ENCODE measurements at places on chromosomes 1 and 21.

- DNase-seq = peak; percentile 37
Observed at GRCh38 chr1:154595621-154596020, 12.4 kb downstream of the ADAR start.

- DNase-seq = peak; percentile 34
Observed at GRCh38 chr21:44370027-44370735, 16.8 kb downstream of the TRPM2 start.

GRCh38 chr21:38479641-38480525 is 18.4 kb downstream of the ERG start:
- DNase-seq = no peak

DNA sequence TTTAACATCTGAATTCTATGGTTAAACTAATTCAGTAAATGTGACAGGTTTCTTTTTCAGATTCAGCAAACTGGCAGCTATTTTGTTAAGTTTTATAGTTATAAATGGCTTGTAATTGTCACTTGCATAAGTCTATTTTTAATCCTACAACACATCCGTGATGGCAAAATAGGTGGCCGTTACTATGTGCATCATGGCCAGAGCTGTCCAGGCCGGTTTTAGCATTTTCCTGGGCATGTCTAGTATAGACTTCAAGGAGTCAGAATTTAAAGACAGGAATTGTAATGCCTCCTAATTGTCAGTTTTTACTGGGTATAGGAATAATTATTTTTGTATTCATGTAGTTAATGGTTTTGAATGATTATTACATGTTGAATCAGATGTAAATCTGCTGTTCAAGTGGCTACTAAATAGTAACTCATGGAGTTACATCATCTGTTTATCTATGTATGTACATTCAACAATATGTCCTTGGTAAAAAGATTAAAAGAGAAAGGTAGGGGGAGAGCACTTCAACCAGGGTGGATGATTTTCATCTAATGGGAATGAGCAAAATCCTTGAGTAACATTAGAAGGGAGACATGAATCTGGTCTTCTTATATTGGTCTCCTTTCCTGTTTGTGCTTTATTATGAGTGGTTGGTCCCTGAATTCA is 3.2 kb upstream of the B3GALT2 start:
- no peak for DNase-seq

GRCh38 chr21:45323487-45324311 is 36.0 kb upstream of the POFUT2 start:
- peak; percentile 43 for DNase-seq

DNA sequence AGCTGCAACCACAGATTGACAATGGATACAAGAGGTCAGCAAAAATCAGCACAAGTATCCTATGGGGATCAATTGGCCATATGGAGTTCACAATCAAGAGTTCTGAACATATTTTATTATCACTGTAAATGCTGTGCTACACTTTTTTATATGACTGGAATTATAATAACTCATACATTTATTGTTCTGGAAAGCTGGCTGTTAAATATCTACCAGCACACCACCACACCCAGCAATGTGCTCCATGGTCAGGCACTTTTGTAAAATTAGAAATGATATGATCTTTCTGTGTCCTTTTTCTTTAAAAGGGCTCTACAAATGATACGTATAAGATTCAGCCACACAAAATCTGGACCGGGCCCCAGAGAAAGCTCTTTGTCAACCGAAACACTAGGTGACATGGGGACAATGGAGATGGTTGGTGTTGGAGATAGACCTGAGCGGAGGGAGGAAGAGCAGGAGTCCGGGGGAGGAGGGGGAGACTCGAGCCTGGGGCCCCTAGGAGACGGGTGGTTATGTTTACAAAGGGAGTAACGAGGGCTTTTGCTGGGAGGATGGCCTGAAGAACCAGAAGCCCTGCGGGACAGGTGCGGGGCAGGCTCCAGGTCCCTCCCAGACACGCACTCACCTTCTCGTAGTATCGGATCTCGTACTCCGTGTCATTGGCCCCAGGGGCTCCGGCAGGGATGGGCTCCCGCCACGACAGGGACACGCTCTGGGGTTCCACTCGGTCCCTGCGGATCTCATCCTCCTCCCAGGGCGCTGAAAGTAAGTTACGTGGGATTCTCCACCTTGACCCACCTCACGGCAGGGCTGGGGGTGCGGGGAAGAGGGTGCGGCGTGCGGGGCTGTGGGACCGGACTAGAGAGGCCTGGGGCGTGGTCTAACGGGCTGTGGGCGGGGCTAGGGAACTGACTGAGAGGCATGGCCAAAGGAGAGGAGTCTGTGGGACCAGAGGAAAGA is 30.0 kb downstream of the EPHA10 start:
- peak; percentile 4 for DNase-seq

DNA sequence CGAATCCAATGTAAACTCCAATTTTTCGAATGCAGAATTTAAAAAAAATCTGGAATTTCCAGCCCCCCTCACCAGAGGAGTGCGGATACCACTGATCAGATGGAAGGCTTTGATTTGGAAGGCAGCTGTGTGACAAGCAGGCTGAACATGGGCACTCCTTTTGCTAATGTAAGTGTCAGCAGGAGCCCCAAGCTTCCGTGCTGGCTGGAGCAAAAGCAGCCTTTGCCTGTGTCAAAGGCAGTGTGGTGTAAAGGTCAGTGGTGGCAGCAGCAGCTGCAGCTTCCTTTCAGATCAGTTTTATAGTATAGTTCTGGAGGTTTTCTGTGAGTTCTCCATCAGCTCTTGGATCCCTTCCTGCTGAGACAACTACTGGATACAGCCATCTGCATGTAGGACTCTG is 259.9 kb downstream of the CTH start:
- no peak for DNase-seq

GRCh38 chr1:200784576-200784975 is 45.9 kb downstream of the CAMSAP2 start:
- DNase-seq = peak; percentile 69

DNA sequence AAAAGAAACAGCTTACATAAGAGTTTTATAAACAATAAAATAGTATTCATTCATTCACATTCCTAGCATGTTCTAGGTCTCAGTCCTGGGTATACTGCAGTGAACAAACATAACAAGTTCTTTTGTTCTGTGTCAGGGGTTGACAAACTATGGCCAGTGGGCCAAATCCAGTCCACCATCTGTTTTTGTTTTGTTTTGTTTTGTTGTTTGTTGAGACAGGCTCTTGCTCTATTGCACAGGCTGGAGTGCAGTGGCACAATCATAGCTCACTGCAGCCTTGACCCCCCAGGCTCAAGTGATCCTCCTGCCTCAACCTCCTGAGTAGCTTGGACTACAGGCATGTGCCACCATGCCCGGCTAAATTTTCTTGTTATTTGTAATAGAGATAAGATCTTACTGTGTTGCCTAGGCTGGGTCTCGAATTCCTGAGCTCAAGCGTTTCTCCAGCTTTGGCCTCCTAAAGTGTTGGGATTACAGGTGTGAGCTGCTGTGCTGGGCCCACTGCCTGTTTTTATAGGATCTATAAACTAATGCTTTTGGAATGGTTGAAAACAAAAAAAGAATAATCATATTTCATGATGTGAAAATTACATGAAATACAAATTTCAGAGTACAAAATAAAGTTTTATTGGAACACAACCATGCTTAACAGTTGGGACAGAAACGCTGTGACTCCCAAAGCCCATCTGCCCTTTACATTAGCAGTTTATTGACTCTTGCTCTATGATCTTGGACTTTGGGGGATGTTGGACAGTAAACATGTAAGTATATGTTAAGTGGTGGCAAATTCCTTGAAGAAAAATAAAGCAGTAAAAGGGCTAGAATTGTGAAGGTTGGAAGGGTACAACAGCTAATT is 17.9 kb downstream of the CAPZA1 start:
- peak; percentile 62 for DNase-seq

- DNase-seq = peak; percentile 95
Observed at GRCh38 chr1:173429471-173430402, 47.4 kb upstream of the PRDX6 start.

Data from EH (cell line).